Activated T-helper 1 cell treated with Interleukin-2 at 50 U/mL for 16 hours (primary cell): ENCODE measurements at places on chromosomes 16 and 17.
A peak's percentile ranks its signal among the peaks of the same experiment; 100 is the strongest.

DNA sequence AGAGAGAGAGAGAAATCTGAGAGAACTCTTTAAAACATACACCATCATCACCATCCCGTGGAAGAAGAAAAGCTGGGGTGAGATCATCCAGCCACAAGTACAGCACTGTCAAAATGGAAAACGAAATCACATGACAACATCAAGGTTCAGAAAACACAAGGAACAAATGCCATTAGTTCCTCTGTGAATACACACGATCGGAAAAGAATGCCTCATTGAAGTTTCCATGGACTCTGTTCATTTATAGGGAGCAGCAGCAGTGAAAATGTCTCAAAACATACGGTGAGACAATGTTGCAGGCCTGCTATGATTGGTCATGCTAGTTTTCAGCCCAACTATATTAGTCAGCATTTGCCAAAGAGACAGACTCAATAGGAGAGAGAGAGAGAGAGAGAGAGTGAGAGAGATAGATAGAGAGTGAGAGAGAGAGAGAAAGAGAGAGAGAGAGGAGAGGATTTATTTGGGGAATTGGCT lies 4.4 kb downstream of the CFAP97D1 start:
- no peak for DNase-seq

DNA sequence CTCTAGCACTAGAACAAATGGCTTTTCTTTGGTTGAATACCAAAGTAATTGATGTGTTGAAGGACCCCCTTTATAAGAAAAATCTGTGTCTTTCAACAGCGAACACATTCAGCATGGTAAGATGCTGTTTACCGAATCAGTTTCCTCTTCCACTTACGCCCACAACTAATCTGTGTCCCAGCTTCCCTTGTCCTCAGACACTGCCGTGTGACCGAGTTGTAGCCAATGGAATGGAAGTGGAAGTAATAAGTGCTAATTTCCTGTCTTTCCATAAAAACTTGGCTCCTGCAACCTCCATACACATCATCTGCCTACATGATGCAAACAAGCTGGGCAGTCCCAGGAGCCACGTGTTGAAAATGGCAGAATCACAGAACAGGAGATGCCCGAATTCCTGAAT lies 10.4 kb downstream of the CDIPT start:
- no peak for DNase-seq

DNA sequence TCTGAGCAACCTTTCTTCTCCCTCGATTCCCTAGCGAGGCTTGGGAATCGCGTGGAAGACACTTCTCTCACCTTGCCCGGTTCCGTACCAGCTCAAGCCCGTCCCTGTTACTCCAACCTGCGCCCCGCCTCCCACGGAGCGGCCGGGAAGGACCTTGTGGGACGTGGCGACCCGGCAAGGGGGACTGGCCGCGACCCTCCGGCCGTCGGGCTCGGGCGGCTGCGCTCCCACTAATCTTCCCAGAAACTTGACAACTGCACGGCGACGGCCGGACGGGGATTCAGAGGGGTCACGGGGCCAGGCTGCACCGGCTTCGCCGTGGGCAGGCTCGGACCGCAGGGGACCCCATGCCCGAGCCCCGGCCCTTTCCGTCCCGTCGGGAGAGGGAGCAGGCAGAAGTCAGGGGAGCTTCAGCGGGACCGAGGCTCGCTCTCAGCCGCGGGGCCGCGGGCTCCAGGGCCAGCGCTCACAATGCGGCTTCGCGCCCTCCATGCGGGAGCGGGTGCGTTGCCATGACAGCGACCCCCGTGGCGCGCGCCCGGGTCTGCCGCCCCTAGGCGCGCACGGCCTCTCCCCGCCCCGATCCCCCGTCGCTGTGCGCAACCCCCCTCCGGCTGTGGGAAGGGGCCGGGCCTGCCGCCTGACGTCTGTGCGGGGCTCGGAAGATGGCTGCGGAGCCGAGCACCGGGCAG lies at the start of gene SGSM2:
TSS of gene SGSM2 (plus strand) at position 650 of the 692 bp plus-strand sequence. CDS start 188 bp downstream, outside the sequence.
- DNase-seq = peak; percentile 63

DNA sequence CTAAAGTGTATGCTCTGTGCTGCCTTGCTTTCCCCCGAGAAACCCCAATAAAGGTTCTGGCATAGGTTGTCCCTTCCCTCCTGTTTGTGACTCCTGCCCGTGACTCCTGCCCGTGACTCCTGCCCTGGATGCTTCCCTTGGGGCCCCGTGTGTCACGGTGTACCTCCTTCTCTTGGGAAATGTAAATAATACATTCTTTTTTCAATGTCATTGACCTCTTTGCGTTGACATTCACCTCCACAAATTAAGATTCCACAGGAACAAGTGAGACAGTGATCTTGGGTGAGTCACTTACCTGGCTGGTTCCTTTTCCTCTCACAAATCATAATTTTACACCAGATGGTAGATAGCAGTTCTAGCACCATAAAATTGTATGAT lies 632 bp downstream of the CCL15 start:
- DNase-seq = no peak

DNA sequence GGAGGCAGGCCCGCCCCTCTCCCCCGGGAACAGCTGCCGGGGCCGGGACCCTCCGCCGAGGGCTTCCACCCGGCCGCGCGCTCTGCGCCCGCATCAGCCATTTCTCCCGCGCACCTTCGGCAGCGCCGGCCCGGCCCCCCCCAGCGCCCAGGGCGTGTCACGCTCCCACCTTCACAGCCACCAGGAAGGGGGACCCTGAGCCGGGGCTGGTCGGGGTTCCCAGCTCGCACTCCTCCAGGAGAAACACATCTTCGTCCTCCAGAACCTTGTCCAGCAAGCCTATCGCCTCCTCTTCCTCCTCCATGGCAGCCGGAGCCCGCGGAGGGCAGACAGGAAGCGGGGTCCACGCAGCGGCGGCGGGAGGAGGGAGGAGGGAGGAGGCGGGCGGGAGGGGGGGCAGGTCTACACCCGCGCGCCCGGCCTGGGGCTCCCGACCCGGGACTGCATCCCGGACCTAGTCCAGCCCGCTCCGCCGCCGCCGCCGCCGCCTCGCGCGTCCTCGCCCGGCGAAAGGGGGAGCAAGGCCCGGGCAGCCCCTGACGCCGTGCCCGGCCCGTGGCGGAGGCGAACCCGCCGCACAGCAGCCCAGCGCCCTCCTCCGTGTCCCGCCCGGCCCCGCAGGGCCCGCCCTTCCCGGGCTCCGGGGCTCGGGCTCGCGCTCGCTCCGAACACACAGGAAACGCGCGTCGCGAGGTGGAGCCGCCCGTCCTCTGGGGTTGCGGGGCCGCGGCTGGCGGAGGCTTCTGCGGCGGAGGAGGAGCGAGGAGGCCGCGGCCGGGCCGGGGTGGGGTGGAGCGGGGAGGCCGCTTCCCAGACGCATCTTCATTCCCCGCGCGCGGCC lies 70.8 kb downstream of the ABR start:
- DNase-seq = peak; percentile 67

DNA sequence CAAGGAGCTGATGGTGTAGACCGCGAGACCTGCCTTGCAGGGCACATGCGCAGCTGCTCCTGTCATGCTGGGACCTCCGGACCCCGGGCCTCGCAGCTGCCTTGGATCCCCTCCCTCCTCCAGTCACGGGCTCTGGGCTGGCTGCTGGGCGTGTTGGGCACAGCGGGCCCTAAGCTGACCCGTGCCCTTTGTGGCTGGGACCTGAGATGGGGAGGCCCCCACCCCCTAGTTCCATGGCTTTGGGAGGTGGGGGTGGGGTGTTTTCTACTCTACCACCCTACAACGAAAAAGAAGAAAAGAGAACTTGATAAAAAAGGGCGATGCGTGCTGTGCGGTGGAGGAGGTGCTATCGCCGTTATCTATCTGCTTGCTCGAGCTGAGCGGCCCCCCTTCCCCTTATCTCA lies 14.5 kb downstream of the ZFPM1 start:
- no peak for DNase-seq

DNA sequence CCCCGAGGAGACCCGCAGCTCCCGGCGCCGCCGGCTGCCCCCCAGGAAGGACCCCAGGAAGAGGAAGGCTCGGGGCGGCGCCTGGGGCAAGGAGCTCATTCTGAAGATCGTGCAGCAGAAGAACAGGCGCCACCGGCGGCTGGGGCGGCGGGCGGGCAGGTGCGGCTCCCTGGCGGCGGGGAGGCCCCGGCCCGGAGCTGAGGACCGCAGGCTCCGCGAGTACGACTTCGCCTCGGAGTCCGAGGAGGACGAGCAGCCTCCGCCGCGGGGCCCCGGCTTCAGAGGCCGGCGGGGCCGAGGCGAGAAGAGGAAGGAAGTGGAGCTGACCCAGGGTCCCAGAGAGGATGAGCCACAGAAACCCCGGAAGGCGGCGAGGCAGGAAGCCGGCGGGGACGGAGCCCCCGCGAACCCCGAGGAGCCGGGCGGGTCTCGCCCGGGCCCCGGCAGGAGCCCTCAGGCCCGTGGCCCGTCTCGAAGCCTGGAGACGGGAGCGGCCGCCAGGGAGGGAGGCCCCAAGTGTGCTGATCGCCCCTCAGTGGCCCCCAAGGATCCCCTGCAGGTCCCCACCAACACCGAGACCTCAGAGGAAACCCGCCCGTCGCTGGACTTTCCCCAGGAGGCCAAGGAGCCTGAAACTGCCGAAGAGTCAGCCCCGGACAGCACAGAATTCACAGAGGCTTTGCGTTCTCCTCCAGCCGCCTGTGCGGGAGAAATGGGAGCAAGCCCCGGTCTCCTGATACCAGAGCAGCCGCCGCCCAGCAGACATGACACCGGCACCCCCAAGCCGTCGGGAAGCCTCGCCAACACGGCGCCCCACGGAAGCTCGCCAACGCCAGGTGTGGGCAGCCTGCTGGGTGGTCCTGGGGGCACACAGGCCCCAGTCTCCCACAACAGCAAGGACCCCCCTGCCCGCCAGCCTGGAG lies 22.3 kb upstream of the ZFPM1 start:
- DNase-seq = peak; percentile 24

DNA sequence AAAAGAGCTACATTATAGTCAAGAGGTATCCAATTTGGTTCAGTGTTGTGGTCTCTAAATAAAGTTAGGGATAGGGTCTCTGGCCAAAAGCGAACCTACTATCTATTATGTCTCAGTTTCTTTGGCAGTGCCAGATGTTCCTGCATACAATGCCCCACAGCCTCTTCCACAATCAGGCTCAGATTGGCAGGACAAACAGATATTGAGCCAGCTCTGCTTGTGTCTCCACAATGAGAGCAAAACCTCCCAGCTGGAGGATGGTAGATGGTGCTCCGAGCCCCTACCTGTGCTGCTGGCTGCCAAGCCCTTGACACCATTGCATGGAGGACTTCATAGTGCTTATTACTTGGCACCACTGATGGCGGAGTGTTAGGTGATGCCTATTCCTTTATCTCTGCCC lies 19.7 kb downstream of the PHAF1 start:
- no peak for DNase-seq

- no peak for DNase-seq
These were observed 19.2 kb downstream of the SGF29 start for GRCh38 chr16:28572696-28573510.

DNA sequence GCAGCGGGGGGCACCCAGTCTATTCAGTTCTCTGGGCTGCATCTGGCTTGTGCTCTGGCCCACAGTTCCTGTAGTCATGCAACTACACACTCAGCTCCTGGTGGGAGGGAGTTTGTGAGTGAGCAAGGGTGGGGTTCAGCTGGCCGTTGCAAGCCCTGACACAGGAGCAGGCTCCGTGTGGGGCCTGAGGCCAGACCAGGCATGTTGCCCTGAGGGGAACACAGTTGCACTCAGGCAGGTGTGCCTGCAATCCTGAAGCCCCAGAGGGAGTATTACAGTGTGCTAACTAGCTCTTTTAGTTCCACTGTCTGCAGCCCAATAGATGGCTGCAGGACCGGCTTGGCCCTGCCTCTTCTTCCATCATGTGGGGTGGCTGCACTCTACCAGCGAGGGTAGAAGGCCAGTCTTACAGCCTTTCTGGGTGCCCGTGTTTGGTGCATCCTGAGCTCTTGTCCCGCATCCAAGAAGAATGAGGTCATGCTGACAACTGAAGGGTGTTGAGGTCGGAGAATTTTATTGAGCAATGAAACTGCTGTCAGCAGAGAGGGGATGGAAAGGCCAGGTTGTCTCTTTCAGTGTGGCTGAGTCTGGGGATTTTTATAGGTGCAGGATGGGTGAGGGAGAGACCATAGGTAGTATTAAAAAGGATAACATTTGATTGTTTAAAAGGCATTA lies 49.9 kb upstream of the ELAC2 start:
- DNase-seq = no peak

GRCh38 chr16:69204172-69204571 lies 17.2 kb downstream of the SNTB2 start:
- no peak for DNase-seq

GRCh38 chr16:68466174-68466573 lies 17.9 kb upstream of the SMPD3 start:
- DNase-seq = no peak

- no peak for DNase-seq
These were observed 36.4 kb upstream of the CDH15 start for GRCh38 chr16:89135166-89135565.

DNA sequence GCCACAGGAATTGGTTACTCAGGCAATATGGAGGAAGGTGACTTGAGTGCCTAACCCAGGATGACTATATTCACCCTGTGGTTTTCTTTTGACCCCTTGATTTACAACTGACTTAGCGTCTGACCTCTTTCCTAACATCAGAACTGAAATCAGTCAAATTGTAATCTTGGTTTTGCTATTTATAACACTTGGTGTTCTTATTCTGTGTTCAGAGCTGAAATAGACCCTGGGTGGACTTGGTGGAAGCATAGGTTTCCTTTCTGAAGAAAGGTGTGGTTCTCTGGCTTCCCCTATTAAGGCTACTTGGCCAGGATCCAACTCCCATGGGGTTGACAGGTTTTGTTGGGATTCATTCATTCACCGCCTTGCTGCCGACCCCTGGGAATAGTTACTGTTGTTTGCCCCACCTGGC lies 80.8 kb downstream of the CLEC16A start:
- DNase-seq = no peak

GRCh38 chr17:57440522-57441269 lies 184.4 kb downstream of the MSI2 start:
- DNase-seq = peak; percentile 30

DNA sequence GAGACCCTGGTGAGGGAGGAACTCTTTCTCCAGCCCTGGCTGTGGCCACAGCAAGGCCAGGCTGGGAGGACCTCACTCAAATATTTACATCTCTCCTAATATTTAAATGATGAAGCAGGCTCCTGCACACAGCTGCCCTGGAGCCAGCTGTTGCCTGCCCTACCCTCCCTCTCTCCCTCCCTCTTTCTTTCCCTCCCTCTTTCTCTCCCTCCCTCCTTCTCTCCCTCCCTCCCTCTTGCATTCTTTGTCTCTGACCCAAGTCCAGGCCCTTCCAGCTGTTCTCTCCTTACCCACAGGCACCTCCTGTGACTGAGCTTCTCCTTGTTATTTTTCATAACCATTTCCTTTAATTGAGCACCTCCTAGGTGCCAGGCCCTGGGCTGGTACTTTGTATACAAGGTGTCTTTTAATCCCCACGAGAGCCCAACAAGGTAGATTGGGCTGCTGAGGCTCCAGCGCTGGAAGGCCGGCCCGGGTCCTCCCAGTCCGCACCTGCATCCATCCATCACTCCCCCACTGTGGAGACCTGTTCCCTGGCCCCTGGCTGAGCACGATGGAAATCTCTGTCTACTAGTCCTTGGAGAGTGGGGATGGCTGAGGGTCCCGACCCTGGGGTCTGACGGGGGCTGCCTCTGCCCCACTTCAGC lies 242.3 kb downstream of the SEC14L1 start:
- DNase-seq = no peak

DNA sequence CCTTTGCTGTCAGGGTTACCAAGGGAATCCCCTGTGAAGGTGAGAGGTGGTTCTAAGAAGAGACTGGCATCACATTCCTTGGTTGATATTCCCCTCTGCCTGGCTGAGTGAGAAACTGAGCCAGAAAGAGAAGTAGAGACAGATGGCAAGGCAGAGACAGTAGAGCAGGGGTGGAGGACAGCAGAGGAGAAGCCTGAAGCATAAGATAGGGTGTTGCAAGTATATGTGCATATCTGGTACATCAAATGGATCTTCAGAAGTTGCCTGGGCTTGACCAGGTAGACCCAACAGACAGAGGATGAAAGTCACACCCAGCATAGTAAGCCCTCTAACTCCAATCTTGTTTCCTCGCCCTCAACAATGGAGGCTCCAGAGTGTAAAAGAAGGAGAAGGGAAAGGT lies 7.9 kb upstream of the THUMPD1 start:
- DNase-seq = no peak
